ENCODE measurements at places on chromosomes 11 and 22.

DNA sequence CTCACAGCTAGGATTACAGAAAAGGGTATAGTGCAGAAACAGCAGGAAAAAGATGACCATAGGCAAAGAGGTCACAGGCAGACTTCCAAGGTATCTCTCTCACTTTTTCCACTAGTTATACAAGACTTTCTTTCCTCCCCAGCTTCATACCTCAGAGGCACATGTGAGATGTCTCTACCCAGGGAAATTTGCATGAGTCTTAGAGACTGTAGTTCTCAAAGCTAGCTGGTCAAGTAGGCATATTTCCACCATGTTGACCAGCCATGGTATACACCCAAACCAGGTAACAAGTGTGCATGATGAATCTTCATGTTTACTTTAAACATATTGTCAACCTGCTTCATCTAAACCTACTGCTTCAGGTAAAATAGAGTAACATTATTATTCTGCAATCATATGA is 27.9 kb downstream of the PRMT3 start:
- no peak for DNase-seq

DNA sequence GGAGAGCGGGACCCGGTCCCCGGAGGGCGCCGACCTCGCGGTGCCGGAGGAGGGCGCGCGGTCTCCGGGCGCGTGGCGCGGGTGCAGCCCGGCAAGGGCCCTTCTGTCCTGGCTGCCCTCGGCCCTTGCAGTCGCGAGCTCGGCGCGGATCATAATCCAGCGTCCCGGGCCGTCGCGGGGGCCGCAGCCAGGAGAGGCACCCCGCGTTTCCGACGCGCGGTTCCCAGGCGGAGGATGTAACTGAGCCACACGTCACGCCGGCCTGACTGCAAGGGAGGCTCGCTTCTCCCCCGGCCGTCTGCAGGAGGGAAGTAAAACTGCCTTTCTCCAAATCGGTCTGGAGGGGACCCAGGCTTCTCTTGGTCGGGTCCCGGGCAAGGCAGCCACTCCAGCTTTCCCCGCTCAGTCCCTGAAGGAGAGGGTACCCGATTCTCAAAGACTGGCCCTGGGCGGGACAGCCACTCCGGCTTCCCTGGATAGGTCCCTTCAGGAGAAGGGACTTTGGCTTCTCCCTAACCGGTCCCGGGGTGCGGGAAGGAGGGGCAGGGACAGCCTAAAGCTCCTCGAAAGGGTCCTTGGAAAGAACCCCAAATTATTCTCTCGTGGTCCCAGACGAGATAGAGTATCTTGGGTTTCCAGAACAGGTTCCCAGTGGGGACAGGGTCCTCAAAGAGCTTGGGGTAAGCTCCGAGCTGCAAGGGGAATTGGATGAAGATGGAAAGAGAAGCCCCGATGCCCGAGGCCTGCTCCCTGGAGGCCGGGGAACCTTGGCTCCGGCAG is 836 bp downstream of the SPON1 start:
- peak; percentile 49 for DNase-seq

DNA sequence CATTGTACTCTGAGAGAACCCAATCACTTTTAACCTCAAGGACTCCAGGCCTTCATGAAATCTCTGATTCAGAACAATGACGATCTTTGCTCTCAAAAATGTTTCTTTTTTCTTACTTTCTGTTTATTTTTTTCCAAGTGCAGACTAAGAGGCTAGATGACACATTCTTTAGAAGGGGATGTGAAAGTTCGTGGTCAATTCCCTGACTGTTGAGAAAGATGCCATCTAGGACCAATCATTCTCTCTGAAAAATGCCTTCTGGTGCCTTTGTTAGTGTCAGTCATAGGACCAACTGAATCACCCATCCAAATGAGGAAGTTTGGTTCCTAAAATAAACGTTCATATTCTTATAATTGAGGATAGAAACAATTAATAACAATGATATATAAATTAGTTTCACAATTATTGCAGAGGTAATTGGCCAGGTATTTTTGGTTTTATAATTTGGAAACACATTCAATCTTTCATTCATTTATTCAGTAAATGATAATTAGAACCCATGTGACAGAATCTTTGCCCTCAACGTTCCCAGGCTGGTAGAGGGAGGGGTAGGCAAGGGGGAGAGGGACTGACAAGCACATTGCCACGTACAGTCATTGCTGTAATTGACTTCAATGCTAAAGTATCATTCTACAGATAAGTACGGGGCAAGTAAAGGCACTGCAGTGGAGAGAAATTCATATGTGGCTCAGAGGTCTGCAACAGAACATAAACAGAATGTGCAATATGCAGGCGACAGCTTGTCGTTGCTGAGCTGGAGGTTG is 333.4 kb upstream of the MPPED2 start:
- no peak for DNase-seq

DNA sequence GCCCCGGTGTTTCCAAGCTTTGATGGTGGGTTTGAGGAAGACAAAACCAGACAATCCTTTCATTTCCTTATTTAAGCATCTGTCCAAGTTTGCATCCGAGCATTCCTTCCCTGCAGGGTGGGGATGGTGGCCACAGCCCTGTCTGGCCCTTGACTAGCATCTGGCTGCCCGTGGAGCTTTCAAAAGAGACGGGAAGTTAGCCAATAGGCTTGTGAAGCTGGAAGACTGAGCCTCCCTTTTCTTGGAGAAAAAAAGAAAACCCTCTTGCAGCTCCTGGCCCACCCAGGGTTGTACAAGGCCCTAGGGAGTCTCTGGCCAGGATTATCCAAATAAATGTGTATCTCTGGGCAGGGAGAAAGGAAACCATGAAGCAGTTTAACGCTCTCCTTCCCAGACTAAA is 60.6 kb downstream of the MICAL2 start:
- no peak for DNase-seq

- no peak for DNase-seq
Observed at GRCh38 chr11:28627690-28628255, 519.6 kb downstream of the METTL15 start.

DNA sequence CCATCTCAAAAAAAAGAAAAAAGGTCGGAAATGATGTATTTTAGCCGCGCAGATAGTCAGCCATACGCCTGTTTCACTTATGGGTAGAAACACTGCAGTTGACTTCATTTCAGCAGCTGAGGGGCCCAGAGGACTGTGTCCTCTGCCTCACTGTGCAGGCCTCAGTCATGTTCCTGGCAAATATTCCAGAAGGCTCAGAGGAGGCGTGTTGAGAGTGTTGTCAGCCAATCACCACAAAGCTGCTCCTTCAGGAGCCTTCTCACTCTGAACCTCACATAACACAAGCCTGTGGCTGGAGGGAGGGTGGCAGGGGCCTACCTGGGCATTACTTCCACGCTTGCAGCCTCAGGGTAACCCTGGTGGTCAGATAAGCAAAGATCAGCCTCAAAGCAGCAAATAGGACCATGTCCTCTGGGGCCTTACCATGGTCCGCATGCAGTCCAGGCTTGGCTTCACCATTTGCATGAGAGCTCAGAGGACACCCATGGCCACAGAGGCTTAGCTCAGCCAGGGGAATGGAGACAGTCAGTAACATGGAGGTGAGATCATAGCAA is 17.3 kb upstream of the TREH start:
- no peak for DNase-seq

DNA sequence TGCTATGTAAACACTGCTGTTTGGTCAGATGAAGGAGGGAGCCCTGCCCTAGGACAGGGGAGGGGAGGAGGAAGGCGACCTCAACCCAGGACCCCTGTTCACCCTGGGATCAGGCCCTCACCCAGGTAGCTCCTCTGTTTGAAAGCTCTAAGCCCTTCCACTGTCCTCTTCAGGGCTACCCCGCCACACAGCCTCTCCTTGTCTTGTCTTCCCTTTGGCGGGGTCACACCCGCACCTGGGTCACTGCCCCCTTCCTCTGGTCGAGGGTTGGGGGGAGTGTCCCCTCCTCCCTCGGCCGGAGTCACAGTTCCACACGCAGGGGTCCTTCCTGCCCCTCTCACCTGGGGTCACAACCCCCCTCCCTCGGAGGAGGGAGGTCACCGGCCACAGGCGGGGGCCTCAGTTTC is 463 bp upstream of the PTPMT1 start:
- DNase-seq, result peak; percentile 6
